ENCODE measurements at places on chromosomes 3 and 15.

- DNase-seq, result no peak
Observed at GRCh38 chr15:88874684-88875083, 20.7 kb downstream of the HAPLN3 start.

DNA sequence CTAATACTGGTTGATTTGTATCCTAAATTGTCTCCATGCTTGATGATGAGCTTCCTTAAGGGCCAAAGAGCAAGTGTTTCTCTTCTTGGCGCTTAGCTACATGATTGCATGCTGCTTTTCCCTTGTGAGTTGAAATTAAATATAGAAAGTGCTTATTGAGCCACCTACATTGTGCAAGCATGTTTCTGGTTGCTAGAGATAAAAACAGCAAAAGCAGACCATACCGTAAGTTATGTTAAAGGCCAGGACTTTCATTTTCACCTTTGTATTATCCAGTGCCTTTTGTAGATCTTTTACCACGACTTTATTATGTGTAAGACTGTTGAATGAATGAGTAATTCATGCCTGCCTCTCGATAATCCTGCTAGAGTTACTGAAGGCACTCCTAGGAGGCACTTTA is 41.9 kb upstream of the CCNB2 start:
- DNase-seq, result no peak

DNA sequence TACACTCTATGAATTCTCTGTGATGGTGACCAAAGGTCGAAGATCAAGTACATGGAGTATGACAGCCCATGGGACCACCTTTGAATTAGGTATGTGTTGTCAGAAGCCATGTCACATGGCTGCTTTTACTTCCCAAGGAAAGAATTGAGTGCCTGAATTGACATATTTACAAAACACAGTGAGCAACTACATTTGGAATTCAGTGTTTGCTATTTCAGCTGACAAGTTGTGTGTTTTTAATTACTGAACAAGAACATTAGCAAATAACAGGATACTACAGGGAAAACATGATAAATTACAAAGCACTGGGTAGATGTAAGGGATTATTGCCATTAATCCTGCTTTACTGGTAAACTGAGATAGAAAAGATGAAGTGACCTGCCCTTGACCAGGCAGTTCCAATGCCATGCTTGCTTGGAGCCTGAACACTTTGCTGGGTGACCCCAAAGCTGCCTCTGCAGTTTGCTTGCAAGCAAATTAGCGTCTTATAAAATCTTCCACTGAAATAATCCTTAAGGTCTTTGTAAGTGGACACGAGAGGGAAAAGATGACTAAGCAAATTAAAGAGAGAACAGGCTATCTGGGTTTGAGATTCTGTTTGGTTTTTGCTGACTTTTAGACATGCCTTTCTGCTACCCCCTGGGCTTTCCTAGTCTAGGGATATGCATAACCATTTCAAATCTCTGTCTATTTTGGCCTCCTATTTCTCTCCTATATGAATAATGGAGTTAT is 98.2 kb downstream of the HCN4 start:
- no peak for DNase-seq

DNA sequence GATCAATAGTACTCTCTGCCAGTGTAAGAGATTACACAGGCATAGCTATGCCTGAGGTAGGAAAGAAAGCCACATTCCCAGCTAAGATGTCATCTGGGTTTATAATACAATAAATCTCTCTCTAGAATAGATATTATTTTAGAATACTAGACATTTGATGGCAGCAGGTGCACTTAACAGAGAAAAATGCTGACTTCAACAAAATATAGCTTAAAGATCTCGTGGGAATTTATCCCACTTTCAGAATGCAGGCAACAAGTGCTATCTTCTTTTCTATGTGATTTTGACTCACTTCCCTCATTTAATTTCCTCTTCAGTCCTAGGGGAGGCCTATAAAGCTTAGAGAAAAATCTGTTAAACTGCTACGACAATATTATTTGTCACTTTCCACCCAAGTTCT is 60.9 kb upstream of the FSIP1 start:
- no peak for DNase-seq

GRCh38 chr3:4426782-4427344 is 40.2 kb downstream of the SUMF1 start:
- no peak for DNase-seq

- no peak for DNase-seq
Observed at GRCh38 chr3:28316226-28316625, 32.3 kb upstream of the ZCWPW2 start.

GRCh38 chr3:5806192-5806591 is 618.7 kb downstream of the EDEM1 start:
- DNase-seq, result no peak

DNA sequence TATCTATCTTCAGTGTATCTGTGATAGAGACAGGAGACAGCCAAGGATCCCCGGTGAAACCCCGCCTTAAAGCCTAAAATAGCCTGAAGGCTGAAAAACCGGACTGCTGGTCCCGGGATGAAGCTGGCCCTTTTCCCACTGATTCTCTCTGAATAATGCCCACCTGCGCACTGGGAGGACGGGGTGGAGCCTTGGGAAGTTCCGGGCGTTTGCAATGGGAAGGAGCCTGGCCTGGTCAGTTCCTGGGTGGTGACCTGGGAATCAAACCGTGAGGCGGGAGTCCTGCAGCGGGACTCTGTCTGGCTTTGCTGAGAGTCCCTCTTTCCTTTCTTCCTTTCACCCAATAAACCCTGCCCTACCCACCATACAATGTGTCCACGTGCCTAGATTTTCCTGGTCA is 157.9 kb downstream of the C3orf38 start:
- DNase-seq, result no peak

DNA sequence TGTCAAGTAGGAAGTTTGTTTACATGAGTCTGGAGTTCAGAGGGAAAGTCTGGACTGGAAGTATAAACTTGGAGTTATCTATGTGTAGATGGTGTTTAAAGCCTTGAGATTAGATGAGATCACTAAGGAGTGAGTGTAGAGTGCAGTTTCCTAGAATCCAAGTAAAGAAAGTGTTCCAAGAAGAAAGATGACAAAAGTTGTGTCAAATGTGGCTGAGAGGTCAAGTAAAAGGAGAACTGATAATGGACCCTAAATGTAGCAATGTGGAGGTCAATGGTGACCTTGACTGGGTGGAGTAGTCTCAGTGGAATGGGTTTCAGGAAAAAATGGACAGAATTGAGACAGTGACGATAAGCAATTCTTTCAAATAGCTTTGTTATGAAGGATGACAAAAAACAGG is 39.9 kb upstream of the ULK4 start:
- no peak for DNase-seq

DNA sequence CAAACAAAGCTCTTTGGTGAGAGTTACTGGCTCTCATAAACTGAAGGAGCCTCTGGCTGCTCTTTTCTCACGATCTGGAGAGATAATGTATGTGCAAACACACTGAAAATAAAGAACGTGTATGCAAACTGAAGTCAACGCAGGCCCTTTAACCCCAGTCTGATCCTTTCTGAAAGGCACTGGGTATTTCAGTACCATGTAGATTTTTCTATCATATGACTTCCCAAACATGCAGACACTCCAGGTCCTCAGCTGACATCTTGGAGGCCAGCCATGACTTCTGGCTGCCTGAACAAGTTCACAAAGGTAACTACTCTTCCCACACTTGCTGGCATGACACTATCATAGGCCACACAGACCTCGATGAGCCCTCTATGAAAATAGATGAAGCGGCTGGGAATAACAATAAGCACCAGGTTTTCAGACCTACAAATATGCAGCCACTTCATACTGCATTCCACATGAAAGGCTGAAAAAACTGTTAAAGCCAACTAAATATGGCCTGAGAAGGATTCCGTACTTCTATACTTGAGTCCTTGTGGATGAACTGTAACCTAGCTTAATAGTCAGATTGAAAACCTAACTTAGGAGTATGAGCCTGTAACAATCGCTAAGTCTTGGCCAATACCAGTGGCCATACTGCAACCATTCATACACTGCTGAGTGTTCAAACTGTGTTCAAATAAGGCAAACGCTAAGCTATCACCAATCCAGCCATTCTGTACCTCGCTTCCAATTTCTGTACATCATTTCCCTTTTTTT is 121.3 kb downstream of the THRB start:
- DNase-seq, result no peak
